Neural crest cell (in vitro differentiated cells): ENCODE measurements at places on chromosomes 11 and 22. TPM values are rescaled to one million over a fixed set of nuclear protein-coding genes. Genes with fewer than 3 reads are reported as not detected.
A peak's percentile ranks its signal among the peaks of the same experiment; 100 is the strongest.

- peak; percentile 68 for DNase-seq
These were observed 141.1 kb upstream of the NARS2 start for GRCh38 chr11:78715639-78716311.

DNA sequence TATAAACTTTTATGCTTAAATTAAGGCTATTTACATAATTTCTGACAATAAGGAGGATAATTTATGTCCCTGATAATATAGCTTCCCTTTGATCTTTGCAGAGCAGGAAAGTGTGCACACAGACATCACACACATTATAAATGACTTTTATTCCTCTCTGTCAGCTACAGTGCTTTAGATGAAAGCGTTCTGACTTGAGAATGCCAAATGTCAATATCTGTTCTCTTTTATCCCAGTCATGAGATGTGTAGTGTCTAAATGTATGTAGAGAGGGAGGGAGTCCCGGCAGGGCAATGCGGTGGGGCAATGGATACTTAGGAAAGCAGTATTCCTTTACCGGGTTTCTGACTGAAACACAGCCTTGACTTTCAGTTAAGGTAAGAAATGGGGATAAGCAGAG is 225.4 kb upstream of the CHORDC1 start:
- no peak for DNase-seq

Gene RTN4R
- total RNA-seq, result 17.9 and 19.0 TPM in 2 replicates

- no peak for DNase-seq
These were observed 96.6 kb upstream of the POU2AF2 start for GRCh38 chr11:111148953-111149352.

Gene RHOD
- total RNA-seq, result 1.7 and 2.1 TPM in 2 replicates

- no peak for DNase-seq
These were observed 60.2 kb upstream of the LYVE1 start for GRCh38 chr11:10628508-10629236.

GRCh38 chr22:37309211-37310074 is 27.1 kb downstream of the CYTH4 start:
- DNase-seq, result no peak
